ENCODE measurements at places on chromosomes 13 and 19.
A peak's percentile ranks its signal among the peaks of the same experiment; 100 is the strongest.

DNA sequence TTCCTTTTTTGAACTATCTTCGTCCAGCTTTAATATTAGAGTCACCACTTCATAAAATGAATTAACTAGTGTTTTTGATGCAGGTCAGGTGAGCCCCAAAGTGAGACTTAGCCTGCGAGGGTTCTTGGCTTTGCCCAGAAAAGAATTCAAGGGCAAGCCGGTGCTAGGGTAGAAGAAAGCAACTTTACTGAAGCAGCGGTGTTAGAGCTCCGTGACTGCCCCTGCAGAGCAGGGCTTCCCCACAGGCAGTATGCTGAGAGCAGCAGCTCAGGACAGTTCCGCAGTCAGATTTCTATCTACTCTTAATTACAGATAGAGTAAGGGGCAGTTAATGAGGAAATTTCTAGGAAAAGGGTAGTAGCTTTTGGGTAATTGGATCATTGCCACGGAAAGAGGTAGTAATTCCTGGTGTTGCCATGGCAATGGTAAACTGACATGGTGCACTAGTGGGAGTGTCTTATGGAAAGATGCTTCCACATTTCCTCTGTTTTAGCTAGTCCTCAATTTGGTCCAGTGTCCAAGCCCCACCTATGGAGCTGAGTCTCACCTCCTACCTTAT, 432.2 kb upstream of the ZNF507 start:
- peak; percentile 66 for DNase-seq

GRCh38 chr13:46552889-46553520, at the start of gene LRCH1:
LRCH1 (plus strand) TSS chr13:46553170; CDS start chr13:46553397, 227 bp downstream.
- DNase-seq = peak; percentile 95

GRCh38 chr19:54792814-54793213, 10.6 kb upstream of the KIR2DL4 start:
- no peak for DNase-seq

DNA sequence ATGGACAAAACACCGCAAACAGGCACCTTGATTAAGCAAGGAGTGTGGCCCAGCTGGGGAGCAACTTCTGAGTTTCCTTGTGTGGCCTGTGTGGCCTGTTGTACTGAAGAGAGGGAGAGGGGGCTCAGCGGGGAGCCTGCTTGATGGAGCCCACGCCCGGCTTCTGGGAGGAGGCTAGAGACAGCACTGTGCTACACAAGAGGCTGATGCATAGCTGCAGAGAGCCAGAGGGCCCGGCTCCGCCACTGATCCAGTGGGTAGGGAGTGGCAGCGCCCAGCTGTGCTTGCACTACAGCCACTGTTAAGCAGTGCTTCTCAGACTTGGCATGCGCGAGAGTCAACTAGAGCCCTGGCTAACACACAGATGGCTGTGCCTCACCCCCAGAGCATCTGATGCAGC, 19.0 kb downstream of the LYL1 start:
- no peak for DNase-seq

GRCh38 chr19:49507803-49508494, 4.5 kb upstream of the FCGRT start:
- DNase-seq = no peak

- no peak for DNase-seq
Observed at GRCh38 chr13:77312311-77312710, 14.6 kb downstream of the MYCBP2 start.

- no peak for DNase-seq
Observed at GRCh38 chr19:19568802-19569756, 31.0 kb downstream of the CILP2 start.

DNA sequence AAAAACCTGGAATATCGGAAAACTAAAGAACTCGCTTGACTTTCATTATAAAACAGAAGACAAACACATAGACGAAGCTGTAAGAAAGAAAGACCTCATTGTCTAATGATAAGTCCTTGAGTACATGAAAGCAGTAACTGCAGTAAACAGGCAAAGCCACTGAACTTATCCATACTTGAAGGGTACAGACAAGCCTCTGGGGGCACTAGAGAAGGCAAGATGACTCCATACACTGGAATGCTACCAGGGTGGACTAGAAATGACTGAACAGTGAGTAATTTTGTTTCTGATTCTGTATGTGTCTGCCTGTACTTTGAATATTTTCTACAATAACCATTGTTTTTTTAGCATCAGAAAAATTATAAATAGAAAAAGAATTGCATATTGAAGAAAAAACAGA, 507.9 kb downstream of the UQCRFS1 start:
- DNase-seq = no peak

DNA sequence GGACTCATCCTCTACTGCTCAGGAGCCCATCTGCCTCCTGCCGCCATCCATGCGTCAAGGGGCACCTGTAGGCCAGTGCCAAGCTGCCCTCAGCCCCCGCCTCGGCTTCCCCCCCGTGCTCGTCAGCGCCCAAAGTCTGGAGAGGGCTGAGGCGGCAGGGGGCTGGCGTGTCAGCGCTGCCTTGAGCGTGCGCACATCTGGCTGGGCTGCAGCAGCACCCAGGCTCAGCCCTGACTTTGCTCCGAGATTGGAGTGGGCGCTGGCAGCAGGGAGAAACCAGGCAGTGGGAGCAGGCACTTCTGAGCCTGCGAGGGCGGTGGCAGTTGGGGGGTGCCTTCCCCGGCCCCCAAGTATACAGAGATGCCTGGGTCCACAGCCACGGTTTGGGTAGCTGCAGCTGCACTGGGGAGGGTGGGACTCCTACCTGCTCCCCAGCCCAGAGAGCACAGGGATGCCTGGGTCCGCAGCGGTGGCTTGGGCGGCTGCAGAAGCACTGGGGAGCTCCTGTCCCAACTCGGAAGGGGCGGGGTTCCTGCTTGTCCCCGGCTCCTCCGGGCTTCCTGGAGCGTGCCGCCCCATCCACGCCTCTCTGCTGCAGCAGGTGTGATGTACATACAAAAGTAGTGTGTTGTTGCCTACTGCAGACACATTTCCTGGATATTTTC, 44.8 kb upstream of the LPAR6 start:
- no peak for DNase-seq

- peak; percentile 58 for DNase-seq
Observed at GRCh38 chr19:23817519-23817918, 58.8 kb upstream of the ZNF681 start.

- DNase-seq = peak; percentile 72
Observed at GRCh38 chr19:50461066-50461875, 15.0 kb upstream of the EMC10 start.

GRCh38 chr19:4503132-4503824, 15.0 kb downstream of the PLIN4 start:
- DNase-seq = no peak

DNA sequence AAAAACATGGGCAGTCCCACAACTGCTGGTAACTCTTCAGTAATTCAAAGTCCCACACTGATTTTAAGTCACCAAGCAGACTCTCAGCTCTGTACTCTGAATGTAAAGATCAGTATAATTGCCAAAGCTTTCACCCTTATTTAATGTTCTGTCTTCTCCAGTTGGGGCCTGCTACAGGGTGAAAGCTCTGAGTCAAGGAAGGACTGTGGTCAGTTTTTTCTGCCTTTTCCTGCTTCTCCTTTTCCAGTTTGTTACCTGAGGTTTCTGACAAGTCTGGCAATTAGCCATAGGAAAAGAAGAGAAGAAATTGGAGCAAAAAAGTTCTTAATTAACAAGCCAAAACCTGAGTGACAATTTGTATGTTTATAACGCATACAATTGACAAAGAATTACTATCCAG, 279.3 kb downstream of the RBM26 start:
- no peak for DNase-seq

- DNase-seq = no peak
Observed at GRCh38 chr19:46992699-46993535, 26.7 kb upstream of the NPAS1 start.

GRCh38 chr13:50055454-50055853, 40.2 kb downstream of the KCNRG start:
- DNase-seq = no peak

DNA sequence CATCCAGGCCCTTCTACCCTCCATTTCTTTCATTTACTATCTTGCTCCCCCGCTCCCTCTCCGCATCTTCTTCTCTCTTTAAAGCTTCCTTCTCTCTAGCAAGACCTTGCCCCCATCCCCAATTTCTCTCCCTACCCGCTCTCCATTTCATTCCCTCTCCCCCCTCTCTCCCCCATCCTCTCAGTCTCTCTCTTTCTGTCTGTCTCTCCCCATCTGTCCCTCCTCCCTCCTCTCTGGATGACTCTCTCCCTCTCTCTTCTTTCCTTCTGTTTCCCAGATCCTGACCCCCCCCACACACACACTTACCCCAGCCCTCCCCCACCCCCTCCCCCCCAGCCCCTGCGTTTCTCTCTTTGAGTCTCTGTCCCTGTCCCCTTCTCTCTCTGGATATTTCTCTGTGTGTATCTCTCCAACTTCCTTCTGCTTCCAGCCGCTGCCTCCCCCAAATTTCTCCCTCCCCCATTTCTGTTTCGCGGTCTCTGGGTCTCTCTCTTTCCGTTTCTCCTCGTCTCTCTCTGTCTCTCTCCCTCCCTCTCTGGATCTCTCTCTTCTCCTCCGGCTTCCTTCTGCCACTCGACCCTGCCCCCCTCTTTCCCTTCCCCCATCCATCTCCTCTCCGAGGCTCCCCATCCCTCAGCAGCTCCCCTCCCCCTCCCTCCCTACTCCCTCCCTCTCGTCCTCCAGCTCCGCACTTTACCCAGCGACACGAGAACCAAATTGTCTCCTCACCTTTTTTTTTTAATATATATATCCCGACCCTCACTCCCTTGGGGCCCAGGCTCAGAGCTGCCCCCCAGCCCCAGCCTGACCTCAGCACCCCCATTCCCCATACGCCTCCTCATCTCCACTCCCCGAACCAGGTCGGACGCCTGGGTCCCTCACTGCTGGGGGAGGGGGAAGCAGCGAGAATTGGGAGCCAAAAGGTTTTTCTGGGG, 3.6 kb upstream of the CACNG8 start:
- DNase-seq = no peak

GRCh38 chr13:46953331-46953730, 56.5 kb upstream of the HTR2A start:
- DNase-seq = no peak

DNA sequence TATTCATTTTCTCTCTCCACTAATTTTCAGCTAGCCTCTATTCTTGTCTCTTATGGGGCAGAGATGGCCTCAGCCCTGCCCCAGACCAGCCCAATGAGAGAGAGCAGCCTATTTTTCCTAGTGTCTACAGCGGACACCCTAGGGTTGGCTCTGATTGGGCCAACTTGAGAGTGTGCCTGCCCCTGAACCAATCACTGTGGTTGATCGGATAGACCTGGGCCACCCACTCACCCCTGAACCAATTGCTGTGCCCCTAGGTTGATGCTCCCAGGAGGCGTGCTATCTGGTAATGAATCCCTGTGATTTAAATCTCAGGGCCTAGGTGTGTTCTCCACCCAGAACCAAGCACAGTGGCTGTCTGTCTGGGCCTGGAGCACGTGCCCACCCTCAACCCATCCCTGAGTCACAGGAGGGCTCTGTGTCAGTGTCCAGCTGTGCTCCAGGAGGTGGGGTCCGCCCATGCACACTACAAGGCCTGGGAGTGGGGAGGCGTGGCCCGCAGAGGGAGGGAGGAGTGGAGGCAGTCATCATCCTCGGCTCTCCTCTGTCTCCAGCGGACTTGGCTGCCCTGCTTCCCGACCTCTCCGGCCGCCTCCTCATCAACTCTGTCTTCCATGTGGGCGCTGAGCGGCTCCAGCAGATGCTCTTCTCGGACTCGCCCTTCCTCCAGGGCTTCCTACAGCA, 14.9 kb upstream of the SCN1B start:
- DNase-seq = no peak

DNA sequence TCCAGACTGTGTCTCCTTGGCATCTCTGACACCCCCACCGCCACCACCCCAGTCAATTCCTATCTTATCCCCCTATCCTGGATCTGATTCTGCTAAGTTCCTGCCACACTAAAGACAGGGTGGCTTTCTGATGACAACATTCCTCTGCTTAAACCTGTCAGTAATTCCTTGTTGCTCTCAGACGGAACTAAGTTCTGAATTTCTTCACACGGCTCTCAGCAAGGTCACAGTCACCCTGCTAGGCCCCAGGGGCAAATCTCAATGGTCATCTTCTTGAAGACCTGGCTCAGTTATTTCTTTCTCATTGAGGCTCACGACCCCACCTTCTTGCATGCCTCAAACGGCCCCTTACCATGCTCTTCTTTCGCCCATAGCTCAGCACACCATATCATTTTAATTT, 7.6 kb downstream of the ALOX5AP start:
- DNase-seq = no peak

DNA sequence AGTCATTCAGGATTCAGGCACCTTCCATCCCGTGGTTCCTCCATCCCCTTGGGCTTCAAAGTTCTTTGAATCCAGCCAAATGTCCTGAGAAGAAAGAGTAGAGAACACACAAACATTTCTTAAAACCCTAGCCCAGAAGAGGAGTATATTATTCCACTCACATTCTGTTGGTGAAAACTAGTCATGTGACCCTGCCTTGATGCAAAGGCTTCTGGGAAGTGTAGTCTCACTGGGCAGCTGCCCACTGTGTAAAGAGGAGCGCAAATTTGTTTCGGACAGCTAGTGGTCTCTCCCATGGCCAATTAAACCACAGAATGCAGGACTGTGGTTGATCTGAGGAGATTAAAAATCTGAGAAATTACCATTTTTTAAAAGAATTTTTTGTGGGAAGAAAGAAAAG, 304.4 kb downstream of the SUCLA2 start:
- no peak for DNase-seq

All from lung (tissue), 17 donors.